ENCODE measurements at places on chromosomes 5 and 9.

GRCh38 chr5:122192497-122193496 is 63.5 kb downstream of the ZNF474 start:
- DNase-seq: no peak

DNA sequence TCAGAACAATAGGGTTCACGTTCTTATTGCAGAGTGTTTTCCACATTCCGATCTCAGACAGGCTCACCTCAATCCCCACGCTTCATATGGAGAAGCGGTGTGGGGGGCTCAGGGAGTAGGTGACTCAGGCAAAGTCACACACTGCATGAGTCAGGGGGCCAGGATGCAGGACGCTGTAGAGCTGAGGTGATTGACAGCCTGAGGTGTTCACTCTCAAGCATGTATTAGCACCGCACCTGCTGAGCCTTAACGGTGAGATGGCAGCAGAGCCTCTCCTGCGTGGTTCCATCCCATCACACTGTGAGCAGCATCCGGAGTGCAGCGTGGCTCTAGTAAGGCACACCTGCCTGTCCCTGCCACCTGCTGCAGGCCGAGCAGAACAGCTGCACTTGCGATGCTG is 194.0 kb downstream of the IRX2 start:
- DNase-seq: no peak

DNA sequence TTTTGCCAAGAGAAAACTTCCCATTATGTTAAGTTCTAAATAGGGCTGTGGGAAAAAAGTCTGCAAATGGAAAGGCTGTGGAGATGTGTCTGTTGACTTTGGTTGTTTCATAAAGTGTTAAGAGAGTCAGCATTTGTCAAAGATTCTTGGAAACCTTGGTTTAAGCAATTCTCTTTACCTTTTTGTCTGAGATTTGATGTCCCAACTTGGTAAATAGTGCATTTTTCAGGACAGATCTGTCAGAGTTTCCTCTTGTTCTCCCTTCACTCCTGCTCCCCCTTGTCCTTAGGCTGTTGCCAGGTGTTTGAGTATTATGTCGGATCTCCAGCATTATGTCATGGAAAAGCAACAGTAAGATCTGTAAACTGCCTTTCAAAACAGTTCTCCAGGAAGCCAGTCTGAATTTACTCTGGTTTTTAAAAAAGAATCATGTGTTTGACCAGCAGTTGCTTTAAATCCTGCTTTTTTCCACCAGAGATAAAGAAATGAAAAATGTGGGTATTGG is 79.1 kb upstream of the ADAMTSL1 start:
- no peak for DNase-seq

DNA sequence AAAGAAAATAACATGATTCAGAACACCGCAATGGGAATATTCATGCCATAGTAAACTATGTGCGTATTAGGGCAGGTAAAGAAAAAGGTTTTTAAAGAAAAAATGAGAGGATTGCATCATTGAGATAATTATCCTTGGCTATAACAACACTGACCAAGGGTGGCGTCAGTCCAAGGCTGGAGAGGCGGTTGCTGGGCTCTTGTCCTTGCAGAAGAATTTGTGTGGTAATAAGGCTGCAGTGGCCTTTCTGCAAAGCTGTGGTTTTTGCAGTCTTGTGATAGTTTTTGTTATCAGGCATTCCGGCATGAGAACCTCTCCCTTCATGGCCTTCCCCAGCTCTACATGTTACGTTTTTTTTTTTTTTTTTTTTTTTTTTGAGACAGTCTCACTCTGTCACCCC is 14.0 kb downstream of the BOD1 start:
- peak; percentile 72 for DNase-seq

DNA sequence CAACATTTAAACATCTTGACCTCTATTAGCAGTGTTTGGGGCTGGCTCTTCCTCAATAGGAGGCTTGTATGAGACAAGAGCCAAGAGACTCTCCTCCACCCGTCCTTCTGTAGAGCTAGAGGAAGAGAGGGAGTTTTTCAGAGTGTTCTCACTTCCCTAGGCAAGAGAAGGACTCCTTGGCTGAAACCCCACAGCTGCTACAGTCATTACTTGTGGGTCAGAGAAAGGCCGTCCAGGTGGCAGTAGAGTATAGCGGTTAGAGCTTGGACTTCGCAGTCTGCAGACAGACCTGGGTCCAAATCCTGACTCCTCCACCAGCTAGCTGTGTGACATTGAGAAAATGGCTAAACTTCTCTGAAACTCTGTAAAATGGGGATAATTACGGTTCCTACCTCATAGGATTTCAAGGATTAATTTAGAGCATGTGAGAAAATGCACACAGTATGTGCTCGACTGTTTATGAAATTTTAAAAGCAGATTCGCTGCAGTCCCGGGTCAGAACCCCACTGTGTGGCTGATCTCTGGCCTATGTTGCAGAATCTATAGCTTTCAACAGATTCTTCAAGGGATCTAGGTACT is 80.8 kb upstream of the ARAP3 start:
- no peak for DNase-seq

- DNase-seq: no peak
These were observed 13.5 kb upstream of the DHFR start for GRCh38 chr5:80668016-80668969.

DNA sequence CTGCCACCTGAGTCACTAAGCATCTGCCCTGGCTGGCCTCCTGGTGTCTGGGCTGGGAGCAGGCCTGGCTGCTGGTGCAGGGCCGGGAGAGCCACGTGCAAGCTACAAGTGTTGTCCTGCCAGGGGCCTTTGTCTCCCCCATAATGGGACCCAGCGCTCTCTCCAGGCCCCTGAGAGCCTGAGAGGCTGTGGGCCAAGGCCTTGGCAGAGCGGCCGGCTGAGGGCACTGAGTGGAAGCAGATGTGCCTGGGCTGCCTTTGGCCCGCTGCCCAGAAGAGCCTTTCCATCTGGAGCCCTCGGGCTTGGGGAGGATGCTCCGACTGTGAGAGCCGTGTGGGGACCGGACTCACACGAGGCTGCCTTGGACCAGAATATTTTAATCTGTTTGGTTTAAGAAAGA is 185.5 kb downstream of the RGS3 start:
- peak; percentile 68 for DNase-seq

- no peak for DNase-seq
These were observed 3.8 kb downstream of the CAVIN4 start for GRCh38 chr9:100581661-100582060.
